G401 (cell line): ENCODE measurements at places on chromosomes 4 and X. TPM values are rescaled to one million over a fixed set of nuclear protein-coding genes. Genes with fewer than 3 reads are reported as not detected.

The RTL5 gene
- 2.0 and 2.3 TPM in 2 replicates for total RNA-seq

DNA sequence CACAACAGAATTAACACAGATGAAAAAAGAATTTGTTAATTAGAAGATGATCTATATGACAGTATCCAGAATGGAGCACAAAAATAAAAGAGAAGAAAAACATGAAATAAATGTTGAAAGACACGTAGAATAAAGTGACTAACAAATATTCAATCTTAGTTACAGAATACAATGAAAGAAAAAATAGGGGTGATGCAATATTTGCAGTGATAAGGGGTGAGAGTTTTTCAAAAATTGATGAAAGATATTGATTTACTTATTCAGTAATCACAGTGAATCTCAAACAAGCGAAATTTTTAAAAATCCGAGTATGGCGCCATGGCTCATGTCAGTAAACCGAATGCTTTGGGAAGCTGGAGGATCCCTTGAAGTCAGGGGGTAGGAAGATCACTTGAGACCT lies 20.2 kb upstream of the RAB28 start:
- no peak for DNase-seq

The TLR2 gene
- not detected in 2 replicates for total RNA-seq

The GRK4 gene
- 2.0 and 4.2 TPM in 2 replicates for total RNA-seq

The HTR2C gene
- total RNA-seq, result not detected in 2 replicates

The VCX3A gene
- total RNA-seq, result not detected in 2 replicates

The F8A2 gene
- 0.62 TPM in 1 of 2 replicates, not detected in the other for total RNA-seq

- DNase-seq, result no peak
Observed at GRCh38 chr4:128451270-128451905, 163.8 kb upstream of the PGRMC2 start.

DNA sequence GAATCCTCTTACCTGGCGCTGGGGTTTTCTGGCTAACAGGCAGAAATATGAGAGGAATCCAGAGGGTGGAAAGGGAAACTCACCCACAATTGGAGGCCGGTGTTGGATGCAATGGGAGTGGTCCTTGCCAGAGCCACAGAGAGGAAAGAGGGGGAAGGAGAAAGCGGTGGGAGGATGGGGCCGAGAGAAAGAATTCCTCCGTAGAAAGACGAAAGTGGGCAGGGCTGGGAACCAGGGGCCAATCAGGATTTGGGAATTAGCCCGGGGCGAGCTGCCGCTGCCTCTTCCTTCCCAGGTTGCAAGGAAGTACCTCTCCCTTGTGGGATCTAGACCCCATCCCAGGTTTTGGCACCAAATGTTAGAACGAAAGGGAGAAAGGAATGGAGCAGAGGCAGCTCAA lies 83.1 kb upstream of the SPIN4 start:
- DNase-seq, result no peak

DNA sequence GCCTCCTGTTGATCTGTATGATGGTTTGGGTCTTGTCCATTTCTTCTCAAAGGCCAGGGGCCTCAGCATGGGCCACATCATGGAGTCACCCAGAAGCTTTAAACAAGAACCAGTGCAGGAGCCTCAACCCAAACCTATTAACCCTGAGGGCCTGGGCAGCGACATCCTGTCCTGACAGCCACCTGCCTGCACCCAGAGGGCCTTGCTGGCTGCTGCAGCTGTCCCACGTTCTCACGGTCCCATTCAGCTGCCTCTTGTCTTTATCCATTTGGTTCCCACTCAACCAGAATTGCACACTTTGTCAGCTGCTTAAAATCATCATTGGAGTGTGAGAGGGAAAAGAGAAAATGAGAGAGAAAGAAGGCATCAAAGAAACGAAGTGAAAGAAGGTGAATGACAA lies 21.6 kb downstream of the C4orf50 start:
- DNase-seq, result no peak

The GPR34 gene
- not detected in 2 replicates for total RNA-seq

GRCh38 chr4:158159718-158160094 lies 13.1 kb downstream of the GASK1B start:
- DNase-seq, result no peak

The RAB40A gene
- not detected in 2 replicates for total RNA-seq

DNA sequence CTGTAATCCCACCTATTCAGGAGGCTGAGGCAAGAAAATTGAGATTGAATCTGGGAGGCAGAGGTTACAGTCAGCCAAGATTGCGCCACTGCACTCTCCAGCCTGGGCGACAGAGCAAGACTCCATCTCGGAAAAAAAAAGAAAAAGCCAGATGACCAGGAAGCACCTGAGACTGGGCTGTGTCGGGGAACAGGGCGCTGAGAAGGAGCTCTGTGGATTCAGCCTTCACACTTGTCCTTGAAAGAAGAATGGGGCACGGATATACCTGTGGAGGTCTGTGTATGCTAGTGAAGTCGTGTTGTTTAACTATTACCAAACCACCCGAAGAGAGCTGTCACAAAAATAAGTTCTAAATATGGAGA lies 39.3 kb upstream of the TADA2B start:
- no peak for DNase-seq

DNA sequence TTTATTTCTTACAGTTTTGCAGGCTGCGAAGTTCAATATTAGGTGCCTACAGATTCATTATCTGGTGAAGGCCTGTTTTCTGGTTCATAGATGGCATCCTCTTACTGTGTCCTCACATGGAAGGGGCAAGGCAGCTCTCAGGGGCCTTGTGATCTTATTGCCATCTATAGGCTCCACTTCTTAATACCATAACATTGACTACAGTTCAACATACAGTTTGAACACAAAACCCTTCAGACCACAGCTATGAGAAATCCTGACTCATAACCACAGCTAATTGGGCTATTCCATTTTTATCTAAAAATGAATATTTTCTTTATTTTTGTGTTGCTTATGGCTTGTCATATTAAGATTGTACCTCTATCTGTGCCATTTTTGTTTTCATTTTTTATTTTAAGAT lies 72.3 kb downstream of the STAG2 start:
- no peak for DNase-seq

- DNase-seq, result no peak
Observed at GRCh38 chrX:133307637-133308498, 89.7 kb upstream of the TFDP3 start.

DNA sequence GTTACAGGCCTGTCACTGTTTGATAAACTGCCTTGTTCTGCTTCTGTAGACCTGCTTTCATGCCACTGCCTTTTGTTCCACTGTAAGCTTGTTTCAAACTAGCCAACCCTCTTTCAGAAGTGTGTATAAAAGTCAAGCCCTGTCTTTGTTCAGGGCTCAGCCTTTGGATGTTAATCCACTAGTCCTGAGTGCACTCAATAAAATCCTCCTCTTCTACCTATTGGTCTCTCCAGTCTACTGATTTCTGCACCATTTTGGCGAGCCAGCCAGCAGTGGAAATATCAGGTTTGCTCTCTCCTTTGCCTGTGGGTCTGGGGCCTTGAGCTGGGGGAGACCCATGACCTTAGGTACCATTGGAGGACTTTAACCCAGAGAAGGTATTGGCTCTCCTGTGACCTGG lies 901.6 kb upstream of the NDST4 start:
- no peak for DNase-seq

The GAGE1 gene
- total RNA-seq, result not detected in 2 replicates

DNA sequence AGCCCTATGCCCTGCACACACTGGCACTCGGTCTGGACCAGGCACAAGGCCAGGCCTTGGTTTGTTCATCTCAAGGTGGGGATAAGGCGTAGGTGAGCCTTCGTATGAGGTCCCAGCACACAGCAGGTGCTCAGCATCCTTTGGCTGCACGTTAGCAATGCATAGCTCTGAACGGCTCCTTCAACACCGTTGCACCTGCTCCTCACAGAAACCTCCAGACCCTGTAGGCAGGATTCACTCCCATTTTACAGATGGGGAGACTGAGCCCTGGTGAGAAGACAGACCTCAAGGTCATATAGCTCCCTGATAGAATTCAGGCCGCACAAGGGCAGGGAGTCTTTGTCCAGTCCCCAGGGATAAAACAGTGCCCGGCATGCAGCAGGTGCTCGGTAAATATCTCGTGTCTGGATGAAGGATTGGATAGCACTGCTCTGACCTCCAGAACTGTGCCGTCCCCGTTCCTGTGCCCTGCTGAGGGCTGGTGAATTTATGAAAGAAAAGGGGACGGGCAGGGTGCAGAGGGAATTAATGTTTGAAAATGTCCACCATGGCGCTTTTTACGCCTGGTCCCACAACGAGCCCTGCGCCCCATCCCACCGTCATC lies 2.4 kb downstream of the PPP2R2C start:
- no peak for DNase-seq

DNA sequence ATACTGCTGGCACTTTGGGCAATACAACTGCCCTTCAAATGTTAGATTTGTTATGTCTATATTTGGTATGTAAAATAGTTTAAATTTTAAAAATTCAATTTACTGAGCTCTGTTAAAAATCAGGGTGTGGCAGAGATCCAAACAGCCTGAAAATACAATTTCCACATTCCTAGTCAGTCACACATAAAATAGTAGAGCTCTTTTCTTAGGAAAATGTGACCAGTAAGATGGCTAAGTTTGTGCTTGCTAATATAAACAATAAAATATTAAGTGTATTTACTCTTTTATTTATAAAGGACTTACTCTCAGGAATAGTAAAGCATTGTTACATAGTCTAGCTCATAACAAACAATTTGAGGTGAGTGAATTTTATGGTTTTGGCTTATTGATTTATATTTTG lies 200.2 kb downstream of the DKK2 start:
- DNase-seq, result no peak

- DNase-seq, result no peak
Observed at GRCh38 chr4:81549984-81550383, 78.3 kb upstream of the RASGEF1B start.

- DNase-seq, result no peak
Observed at GRCh38 chrX:18119856-18120255, 100.8 kb downstream of the BEND2 start.

The CABS1 gene
- total RNA-seq, result not detected in 2 replicates

DNA sequence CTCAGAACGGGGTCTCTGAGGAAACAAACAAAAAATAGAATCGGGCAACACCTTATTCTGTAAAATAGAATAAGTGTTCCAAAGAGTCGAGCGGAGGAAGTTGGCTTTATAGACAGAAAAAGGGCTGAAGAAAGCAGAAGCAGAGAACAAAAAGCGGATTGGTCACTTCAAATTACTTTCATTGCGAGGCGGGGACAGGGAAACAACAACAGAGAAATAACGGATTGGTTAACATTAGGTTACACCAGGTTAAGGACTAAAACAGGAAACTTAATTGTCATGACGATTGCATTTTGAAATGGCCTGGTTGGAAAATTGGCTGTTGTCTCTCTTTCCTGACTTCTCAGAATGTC lies 433 bp upstream of the COQ2 start:
- peak; percentile 50 for DNase-seq

The GDPD2 gene
- 0.54 TPM in 1 of 2 replicates, not detected in the other for total RNA-seq

- no peak for DNase-seq
Observed at GRCh38 chrX:9681011-9681410, 84.6 kb downstream of the GPR143 start.

DNA sequence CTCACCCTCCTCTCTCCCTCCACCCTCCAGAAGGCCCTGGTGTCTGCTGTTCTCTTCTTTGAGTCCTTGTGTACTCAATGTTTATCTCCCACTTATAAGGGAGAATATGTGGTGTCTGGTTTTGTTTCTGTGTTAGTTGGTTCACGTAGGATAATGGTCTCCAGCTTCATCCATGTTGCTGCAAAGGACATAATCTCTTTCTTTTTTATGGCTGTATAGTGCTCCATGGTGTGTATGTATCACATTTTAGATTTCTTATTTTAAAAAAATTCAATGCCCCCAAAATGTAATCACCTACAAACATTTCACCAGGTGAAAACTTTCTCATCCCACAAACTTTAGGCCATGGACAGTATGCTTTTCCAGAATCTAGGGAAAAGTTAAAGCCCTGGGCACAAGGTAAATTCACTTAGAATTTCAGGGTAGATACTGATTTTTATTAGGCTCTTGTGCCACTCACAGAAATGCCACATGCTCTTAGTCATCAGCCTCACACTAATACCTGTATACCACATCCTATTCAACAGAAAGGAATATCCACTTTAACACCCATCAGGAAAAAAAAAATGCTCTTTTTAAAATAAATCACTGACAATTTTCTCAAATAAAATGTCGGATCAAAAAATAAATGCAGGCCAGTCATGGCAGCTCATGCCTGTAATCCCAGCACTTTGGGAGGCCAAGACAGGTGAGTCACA lies 104.8 kb upstream of the ENPP6 start:
- no peak for DNase-seq

The MAP9 gene
- 130 and 181 TPM in 2 replicates for total RNA-seq

- no peak for DNase-seq
Observed at GRCh38 chrX:24465532-24465865, 413 bp downstream of the PDK3 start.

- DNase-seq, result no peak
Observed at GRCh38 chrX:46407753-46408130, 137.5 kb downstream of the ZNF674 start.

The DRD5 gene
- total RNA-seq, result not detected in 2 replicates

The VCX gene
- total RNA-seq, result not detected in 2 replicates

- no peak for DNase-seq
Observed at GRCh38 chr4:8112672-8113071, 45.9 kb downstream of the ABLIM2 start.

- DNase-seq, result no peak
Observed at GRCh38 chrX:70009970-70010369, 39.8 kb downstream of the AWAT2 start.

The BEX5 gene
- not detected in 2 replicates for total RNA-seq

The IDUA gene
- 3.0 and 3.8 TPM in 2 replicates for total RNA-seq

The VCX3B gene
- total RNA-seq, result 0.92 TPM in 1 of 2 replicates, not detected in the other

- DNase-seq, result no peak
Observed at GRCh38 chr4:1419708-1420107, 13.5 kb upstream of the NKX1-1 start.

- peak; percentile 12 for DNase-seq
Observed at GRCh38 chrX:109889289-109890006, 113.5 kb upstream of the TMEM164 start.

DNA sequence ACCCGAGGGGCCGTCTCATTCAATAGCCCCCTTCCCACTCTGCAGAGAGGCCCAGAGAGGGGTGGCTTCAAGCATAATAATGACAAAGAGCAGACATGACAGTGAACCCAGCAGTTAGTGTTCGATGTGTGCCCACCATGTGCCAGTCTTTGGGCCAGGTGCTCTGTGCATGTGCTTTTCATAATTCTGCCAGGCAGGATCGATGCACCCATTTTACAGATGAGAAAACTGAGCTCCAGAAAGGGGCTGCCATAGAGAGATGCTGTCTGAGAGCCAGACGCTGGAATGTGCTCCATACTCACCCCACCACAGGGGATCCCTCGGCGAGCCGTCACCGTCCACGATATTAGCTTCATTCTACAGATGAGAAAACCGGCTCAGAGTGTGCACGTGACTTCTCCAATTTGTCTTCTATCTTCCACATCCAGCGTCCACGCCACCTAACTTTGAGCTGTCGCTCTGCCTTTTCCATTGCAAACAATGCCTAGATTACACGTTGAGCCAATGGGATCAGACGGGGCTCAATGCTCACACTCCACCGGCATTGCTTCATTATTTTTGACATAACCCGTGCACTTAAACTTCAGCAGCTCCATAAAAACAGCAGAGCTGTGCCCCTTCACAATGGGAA lies 8.2 kb downstream of the ADRA2C start:
- no peak for DNase-seq

The COL25A1 gene
- not detected in 2 replicates for total RNA-seq

- DNase-seq, result no peak
Observed at GRCh38 chrX:9785254-9785943, 830 bp upstream of the SHROOM2 start.

The IL13RA2 gene
- total RNA-seq, result 1.5 and 2.0 TPM in 2 replicates
